ENCODE measurements at places on chromosomes 12 and 14. TPM values are rescaled to one million over a fixed set of nuclear protein-coding genes. Genes with fewer than 3 reads are reported as not detected.

DNA sequence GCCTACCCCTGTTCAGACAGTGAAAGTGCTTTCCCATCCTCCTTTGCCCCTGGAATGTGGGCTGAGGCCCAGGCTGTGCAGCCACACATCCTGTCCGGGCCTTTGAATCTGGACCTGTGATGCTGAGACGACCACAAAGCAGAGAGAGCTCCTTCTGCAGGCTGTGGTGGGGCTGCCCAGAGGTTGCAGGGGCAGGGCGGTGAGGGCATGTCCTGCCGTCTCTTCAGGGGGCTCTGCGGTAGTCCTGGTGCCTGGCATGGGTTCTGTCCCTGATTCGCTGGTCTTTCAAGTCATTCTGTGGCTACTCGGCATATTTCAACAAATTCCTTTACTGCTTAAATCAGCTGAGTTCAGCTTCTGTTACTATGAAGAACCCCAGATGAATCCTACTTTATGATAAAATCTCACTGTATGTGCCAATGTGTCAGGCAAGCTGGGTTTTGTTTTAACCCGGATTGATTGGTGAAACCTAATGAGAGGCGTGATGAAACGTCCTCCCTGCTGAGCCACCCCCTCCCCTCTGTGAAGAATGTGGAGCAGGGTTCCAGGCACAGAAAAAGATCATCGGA, 63.4 kb upstream of the DICER1 start:
- DNase-seq = peak; percentile 36

DNA sequence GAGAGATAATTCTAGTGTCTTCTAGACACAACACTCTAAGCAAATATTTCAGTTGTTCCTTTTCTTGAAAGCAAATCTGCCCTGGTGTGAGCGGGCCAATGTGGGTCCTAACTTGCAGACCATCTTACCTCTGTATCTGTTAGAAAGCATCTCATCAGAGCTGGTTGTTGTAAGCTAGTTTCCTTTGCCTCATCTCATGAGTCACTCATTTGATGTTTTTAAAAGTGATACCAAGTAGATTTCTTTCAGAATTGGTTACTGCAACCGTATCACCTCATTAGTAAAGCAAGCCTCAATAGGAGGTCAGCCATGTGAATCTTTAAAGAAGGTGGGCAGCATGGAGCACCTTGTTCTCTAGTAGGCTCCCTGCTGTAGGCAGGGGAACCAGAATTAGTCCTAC, 78.6 kb downstream of the DAAM1 start:
- DNase-seq = no peak

DNA sequence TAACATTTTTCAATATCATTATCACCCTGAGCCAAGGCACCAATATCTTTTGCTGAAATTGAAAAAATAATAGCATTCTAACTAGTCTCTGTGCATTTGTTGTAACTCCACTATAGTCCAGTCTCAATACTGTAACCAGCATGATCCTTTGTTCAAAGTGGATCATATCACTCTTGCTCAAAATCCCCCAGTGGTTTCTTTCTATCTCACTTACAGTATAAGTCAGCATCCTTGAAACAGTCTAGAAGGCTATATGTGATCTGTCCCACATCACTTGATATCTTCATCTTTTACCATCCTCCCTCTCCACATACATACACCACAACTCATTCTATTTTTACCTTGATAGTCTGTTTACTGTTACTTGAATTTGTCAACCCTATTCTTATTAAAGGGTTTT, 435.7 kb downstream of the CCER1 start:
- DNase-seq = no peak

DNA sequence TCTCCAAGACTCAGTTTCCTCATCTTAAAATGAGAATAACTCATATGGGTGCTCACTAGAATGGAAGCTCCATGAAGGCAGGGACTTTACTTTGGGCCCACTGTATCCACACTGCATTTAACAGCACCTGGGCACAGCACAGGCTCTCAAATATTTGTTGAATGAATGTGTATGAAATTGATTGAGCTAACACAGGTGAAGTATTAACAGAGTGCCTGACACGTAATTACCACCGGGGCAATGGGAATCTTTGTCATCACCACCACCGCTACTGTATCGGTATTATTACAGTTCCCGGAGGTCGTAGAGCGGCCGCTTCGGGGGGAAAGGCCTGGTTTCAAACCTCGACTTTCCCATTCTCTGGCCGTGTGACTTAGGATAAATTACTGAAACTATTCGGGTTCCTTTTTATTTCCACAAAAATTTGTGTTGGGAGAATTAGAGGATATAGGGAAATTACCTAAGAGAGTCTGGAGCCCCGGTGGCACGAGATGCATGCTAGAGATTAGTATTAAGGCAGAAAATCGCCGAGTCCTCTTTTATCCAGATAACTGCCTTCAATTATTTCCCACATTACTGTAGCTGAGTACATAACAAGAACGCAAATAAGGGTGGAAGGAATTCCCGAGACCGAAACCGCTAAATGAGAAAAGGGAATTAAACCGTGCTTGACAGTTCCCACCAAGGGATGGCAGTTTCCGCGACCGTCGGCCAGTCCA, 1.0 kb upstream of the RIC8B start:
- no peak for DNase-seq

DNA sequence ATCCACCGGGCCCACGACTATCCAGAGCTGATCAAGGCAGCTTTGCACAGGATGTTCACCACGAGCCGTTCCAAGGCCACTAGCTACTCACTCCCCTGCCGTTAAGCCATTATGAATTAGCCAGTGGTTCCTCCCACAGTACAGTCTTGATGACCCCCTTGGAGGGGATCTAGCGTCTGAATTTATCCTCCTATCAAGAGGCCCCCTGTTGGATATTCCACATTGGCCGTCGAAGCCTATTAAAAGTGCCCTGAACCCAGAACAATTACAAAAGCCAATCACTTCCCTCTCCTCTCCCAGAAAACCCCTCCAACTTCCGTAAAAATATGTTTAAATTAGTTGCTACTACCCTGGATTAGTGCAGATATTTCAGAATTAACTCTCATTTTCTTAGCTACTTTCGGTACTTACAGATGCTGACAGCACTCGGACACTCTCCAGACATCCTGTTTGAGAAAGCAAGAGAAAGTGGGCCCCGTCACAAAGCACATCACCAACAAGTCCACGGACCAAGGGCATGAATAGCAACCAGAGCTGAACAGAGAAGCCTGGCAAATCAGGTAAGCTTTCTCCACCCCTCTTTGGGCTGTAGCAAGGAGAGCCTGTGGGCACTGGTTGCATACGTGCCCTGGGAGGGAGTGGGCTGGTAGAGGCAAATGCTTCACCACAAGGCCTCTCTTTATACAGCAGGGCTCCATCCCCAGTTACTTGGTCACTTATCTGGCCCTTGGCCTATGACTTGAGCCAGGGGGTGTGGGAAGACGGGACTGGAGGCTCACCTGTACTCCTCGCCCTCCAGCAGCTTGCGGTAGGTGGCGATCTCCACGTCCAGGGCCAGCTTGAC, 5.3 kb downstream of the KRT3 start:
- DNase-seq = no peak

DNA sequence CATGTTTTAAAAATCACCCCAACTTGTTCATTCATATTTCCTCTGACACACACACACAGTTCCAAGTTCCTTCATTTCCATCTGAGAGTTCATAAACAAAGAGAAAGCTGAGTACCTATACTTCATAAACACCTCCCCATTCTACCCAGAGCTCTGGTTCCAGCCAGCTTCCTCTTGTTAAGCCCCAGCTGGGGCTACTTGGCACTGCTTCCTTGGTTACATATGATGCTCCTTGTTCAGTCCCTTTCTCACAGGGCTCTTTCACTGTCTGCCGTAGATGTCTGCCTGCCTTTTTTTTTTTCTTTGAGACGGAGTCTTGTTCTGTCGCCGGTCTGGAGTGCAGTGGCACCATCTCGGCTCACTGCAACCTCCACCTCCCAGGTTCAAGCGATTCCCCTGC, 77.5 kb downstream of the COX16 start:
- no peak for DNase-seq

- no peak for DNase-seq
These were observed 90.0 kb upstream of the MDM1 start for GRCh38 chr12:68422159-68422558.

- no peak for DNase-seq
These were observed 735.5 kb downstream of the MED13L start for GRCh38 chr12:115541891-115542421.

- DNase-seq = peak; percentile 18
These were observed 46.8 kb upstream of the PCED1B start for GRCh38 chr12:47032644-47033043.

DNA sequence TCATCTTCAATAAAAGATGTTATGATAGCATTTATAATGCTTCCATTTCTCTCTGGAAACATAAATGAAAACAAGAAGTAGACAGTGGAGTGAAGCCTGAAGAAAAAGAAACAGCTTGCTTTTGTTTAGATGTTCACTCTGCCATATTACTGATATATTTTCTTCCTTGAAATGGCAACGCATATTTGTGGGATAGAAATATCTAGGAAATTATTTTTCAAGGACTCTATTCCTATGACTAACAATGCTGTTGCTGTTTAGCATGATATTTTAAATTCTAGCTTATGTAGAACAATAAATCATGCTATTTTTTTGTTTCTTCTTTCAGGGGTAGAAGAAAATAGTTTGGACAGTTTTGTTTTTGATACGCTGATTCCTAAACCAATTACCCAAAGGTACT, 359.0 kb downstream of the NAV3 start:
- DNase-seq = no peak

DNA sequence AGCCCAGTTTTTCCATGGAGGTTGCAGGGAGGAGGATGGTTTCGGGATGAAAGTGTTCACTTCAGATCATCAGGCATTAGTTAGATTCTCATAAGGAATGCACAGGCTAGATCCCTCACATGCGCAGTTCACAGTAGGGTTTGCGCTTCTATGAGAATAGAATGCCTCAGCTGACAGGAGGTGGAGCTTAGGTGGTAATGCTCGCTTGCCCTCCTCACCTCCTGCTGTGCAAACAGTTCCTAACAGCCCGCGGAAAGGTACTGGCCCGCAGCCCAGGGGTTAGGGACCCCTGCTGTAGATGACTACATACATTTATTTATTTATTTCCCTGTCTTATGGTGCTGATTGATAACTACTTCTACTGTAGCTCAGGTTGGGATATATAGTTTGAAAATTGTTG, 93.2 kb downstream of the FBXO33 start:
- DNase-seq = peak; percentile 53

GRCh38 chr12:74781991-74782485, 244.4 kb downstream of the ATXN7L3B start:
- no peak for DNase-seq

Gene KRT77
- not detected for total RNA-seq

Gene GLT8D2
- 17.9 TPM for total RNA-seq

Gene KCNC2
- total RNA-seq = not detected

Gene ALG10B
- total RNA-seq = 14.2 TPM

Gene GNB3
- total RNA-seq = 3.3 TPM

Gene ZC2HC1C
- total RNA-seq = 3.9 TPM

Gene BCAT1
- total RNA-seq = 18.3 TPM

Gene MFAP5
- 6.8 TPM for total RNA-seq

Gene KRT6C
- total RNA-seq = not detected

Data from mucosa of gallbladder (tissue), 1 donor.